NCI-H2171 (cell line): ENCODE measurements at places on chromosomes 2 and 18.
A peak's percentile ranks its signal among the peaks of the same experiment; 100 is the strongest.

DNA sequence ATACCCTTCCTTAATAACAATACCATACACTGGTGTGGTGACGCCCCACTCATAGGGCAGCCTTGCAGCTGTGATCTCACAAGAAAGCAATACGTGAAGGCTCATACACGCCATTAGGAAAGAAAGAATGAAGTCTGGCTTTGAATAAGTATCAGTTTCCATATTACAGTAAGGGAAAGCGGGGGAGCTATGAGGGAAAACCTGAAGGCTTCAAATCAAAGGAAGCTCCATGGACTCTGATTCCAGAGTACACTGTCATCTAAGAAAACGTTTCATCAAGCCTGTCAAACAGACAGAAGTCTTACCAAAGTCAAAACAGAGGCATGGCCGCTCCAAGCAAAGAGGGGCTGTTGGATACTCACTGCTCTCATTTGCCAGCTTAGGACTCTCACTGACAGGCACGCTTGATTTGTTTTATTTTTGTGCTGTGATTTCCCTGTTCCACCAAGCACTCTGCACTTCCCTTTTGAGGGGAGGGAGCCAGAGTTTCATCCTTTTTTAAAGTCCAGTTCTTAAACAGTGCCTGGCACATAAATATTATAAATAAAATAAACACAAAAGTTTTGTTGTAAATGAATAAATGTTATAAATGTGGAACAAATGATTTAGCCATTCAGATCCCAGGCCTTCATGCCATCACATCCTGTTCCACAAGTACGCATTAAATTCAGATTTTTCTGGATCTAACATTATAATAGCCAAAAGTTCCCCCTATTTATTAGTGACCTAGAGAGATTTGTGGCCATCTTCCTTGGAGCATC is 221.2 kb downstream of the PIEZO2 start:
- no peak for DNase-seq

GRCh38 chr2:65564299-65564698 is 131.9 kb upstream of the SPRED2 start:
- DNase-seq, result no peak

DNA sequence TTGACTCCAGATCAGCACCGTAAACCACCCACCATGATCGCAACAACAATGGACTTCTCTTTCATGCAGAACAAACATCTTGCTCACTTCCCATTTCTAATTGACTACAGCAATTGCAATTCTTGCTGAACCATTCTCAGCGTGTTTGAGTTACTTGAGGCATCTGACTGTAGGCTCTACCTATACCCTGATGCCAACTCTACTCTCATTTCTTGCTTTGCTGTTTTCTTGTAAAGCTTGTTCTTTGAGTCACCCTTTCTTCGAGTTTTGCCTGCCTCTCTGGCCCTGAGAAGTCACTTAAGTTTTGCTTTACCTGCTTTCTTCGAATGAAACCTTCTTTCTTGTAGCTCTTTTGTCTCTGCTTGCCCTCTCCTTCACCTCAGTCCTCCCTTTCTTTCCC is 160.5 kb upstream of the RND3 start:
- DNase-seq, result no peak

DNA sequence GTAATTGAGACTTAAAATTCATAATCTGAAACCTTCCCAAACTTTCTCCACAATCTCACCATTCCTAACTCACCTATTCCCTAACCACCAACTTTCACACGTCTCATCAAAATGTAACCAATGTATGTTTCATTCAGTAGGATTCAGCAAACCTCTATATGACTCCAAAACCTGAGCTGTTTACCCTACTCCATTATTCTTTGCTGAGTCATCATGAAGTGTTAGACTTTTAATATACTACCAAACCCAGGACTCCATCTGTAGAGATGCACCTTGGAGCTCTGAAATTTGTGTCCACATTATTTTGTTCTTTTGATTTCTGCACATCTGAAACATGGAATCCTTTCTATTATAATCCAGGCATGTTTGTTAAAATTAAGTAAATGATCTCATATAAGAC is 727.0 kb upstream of the PIK3C3 start:
- no peak for DNase-seq

DNA sequence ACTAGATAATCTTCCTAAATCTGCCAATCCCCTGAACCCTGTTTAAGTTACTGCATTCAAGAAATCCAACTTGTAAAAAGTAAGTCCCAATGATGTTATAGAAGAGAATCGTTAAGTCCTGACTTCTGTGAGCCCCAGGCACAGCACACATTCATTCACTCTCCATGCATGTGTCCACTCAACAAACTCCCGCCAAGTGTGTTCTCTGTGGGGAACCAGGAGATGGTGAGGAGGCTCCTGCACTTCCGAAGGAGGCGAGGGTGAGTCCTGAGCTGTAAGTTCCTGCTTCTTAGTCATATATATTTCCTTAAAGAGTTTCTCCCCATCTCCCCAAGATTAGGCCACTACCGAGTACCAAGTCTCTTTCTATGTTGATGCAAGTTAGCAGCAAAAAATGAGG is 635.0 kb upstream of the ID2 start:
- DNase-seq, result no peak

GRCh38 chr2:14540015-14540414 is 92.5 kb upstream of the LRATD1 start:
- no peak for DNase-seq

- no peak for DNase-seq
These were observed 33.8 kb upstream of the GALNT5 start for GRCh38 chr2:157223624-157224205.

DNA sequence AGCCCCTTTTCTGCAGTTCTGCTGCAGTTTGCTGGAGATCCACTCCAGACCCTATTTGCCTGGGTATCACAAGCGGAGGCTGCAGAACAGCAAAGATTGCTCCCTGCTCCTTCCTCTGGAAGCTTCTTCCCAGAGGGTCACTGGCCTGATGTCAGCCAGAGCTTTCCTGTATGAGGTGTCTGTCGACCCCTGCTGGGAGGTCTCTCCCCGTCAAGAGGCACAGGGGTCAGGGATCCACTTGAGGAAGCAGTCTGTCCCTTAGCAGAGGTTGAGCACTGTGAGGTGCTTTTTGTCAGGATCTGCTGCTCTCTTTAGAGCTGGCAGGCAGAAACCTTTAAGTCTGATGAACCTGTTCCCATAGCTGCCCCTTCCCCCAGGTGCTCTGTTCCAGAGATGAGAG is 42.0 kb upstream of the MYL1 start:
- no peak for DNase-seq

DNA sequence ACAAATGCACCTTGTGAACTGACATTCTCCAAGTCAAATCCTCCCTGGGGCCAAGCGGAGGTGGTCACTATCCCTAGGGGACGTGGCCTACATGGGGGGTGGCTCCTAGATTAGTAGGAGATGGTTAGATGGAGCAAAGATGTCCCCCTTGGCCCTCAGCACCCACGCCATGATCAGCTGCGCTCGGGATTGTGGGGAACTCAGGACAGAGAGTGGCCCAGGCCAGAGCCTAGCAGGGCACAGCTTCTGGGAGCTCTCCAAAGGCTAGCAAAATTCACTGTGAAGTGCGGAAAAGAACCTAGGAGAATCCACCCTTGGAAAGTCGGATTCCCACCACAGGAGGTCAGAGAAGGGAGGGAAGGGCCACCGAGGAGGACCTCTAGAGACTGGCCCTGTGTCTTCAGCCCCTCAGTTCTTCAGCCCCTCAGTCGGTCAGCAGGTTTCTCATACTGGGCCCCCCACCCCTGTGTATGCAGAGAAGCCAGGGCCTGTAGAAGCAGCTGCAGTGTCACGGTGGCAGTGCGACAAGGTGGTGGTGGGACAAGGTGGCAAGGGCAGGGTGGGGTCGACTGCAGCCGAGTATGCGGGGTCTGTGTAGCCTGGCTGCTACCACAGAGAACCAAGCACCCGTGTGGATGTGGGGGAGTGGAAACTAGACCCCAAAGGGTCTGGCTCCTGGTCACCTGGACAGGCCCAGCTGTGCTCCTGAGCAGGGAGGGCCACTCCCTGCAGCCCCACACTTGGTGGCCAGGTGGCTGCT is 18.4 kb downstream of the GPR55 start:
- no peak for DNase-seq

DNA sequence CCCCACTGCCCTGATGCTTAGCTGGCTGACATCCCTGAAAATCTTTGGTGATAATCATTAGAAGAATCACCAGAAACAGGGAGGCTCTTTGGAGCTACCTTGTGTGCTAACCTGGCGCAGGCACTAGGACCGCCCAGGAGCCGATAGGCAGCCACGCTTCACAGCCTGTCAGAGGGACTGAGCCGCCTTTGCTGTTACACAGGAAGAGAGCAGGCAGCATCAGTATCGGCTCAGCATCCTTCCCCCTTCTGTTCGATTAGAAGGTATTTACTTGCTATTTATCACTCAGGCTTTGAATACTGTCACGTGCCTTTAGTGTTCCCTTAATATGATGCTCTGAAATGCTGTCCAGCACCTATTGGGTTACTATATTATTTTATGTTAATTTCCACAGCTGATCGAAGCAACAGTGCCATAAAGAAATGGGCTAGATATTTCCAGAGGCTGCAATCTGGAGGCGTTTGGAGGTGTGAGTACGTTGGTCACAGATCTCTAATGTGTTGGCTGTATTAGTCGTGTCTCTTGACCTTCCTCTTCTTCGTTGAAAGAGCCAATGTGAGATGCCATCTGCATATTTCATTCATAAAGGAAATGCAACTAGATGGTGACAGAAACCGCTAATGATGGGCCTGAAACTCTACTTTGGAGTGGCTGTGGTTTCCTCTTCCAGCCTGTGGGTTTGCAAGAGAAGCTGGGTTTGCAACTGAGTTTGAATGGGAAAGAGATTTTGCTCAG is 110.4 kb upstream of the RAB27B start:
- no peak for DNase-seq

DNA sequence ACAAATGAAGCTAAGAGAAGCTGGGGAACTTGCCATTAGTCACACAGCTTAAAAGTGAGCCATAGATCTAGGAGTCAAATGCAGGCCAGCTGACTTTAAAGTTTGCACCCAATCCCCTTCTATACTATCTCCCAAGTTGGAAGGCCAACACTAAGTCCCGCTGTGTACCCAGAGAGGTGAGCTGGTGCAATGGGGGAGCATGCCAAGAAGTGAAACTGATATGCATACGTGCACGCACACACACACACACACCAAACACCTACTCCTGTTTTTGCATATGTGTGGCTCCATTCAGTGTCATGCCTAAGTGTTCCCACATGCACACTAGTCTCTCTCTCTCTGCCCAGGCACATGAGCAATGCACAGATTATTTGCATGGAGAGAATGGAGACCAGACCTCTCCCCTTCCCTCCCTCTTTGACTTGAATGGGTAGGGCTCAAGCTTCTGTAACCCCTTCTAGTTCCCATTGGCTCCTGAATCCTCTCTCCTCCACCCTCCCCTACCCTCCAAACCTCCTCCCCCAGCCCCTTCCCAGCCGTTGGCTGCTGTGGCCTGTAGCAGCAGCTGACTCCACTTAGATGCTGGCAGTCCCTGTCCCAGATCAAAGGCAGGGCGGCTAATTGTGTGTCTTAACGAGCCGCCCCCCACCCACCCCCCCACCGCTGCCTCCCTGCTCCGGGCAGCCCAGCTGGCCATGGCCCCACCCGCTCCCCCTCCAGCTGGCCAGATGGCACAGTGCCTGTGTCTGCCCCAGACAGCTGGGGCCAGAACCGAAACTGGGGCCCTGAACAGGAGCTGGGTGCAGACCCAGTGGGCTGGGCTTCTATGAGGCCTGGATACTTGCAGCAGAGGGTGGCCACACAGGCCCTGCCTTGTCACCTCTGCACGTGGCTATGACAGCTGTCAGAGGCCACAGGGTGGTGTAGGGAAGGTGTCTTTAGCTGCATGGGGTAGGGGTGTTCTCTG is 5.6 kb downstream of the WNT10A start:
- peak; percentile 61 for DNase-seq

- peak; percentile 24 for DNase-seq
These were observed 99.9 kb upstream of the SLC38A11 start for GRCh38 chr2:165055082-165055851.

GRCh38 chr2:111148225-111148873 is 27.6 kb downstream of the BCL2L11 start:
- no peak for DNase-seq

DNA sequence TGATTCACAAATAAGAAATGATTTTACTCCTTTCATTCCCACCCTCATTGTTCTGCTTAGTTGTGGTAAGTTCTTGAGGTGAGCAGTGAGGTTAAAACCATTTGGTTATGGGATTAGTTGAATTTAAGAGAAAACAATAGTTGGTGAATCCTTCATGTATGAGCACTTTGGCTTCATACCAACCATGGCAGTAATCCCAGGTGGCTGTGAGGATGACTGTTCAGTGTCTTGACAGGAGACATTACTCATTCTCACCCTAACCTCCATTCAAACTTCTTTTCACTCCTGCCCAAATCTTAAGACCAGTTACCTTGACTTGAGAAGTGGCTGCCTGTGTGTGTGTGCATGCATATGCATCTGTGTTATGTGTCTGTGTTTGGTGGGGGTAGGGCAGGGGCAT is 143.1 kb downstream of the SETBP1 start:
- DNase-seq, result no peak

- DNase-seq, result no peak
These were observed 98.7 kb downstream of the COPS8 start for GRCh38 chr2:237184192-237184918.

DNA sequence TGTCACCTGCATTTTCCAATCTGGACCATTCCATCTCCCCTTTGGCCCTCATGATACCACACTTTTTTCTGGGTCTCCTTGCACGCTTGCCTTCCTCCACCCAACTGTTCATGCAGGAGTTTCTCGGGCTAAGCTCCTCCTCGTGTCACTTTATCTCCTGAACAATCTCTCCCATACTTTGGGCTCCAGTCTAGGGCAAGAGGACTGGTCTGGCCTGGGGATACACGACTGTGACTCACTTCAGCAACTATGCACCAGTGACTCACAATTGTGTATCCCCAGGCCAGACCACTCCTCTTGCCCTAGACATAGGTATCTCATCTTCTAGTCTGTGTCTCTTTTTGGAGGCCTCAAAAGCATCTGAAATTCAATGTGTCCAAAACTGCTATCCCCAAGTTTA is 149.4 kb upstream of the PTPRM start:
- DNase-seq, result no peak

DNA sequence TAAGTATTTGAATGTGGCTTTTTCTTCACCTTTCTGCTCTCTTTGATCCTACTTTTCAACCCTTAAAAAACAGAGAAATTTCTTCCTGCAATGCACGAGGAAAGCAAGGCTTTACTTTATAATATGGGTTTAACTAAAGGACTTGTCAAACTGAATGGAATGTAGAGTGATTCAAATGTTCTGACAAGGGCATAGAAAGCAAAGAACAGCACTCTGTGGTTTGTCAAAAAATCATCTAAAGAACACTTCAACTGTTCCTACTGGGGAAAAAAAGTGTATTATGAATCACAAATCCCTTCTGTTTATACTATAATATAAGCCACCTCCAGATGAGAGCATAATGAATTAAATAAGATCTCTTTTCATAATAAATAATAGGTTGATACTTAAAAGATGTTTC is 45.0 kb upstream of the RIT2 start:
- DNase-seq, result no peak

GRCh38 chr2:100895934-100896685 is 76.2 kb downstream of the NPAS2 start:
- DNase-seq, result no peak

GRCh38 chr2:217060951-217061547 is 201.2 kb upstream of the TNP1 start:
- DNase-seq, result no peak
